ENCODE measurements at places on chromosomes 2 and 18.

DNA sequence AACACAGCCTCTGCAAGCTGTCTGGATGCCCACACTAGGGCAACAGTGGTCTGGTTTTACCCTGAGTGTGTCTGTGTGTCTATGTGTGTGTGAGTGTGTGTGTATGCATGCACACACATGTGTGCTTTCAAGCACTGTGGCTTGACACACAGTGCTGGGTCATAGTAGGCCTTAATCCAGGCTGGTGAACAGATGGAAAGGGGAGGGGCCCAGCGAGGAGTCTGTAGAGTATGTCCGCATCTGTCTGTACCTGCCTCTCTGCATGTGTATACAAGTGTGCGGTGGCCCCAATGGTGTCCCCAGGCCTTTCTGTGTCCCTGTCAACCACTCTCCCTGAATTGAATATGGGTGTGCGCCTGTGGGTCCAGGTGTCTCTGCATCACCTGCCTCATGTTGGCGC is 9.3 kb upstream of the KCNIP3 start:
- no peak for DNase-seq

DNA sequence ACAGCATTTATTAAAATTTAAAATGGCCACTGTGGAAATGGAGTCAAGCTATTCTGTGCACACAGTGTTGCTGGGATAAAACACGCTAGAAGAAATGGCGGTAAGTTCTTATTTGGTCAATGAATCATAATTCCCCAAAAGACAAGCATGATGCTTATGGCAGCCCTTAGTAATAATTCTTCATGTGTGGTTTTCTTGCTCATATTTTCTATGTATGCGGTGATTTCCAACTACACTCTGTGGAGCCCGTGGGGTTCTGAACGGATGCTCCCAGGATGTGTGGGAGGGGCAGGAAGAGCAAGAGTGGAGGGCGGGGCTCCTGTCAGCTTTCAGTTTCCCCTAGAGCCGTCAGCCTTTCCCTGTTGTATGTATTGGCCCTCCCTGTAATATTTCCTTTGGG is 91.7 kb upstream of the RMDN2 start:
- no peak for DNase-seq

DNA sequence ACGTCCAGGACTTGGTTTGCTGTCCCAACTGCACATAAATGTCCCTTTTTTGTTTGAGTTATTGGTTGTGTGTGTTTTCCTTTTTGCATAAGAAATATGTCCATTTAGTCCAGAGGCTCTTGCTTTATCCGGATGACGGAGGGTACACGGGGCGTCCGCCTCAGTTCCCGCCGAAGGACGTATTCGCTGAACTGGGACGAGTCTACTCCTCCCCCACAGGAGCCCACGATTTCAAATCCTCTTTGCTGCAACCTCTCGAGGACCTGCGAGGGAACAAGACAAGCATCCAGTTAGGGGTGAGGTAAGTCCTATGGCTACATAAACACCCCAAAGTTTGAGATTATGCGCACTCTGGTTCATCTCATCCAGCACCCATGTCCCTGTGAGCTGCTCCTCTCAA is 92.7 kb downstream of the KCTD1 start:
- DNase-seq = no peak

DNA sequence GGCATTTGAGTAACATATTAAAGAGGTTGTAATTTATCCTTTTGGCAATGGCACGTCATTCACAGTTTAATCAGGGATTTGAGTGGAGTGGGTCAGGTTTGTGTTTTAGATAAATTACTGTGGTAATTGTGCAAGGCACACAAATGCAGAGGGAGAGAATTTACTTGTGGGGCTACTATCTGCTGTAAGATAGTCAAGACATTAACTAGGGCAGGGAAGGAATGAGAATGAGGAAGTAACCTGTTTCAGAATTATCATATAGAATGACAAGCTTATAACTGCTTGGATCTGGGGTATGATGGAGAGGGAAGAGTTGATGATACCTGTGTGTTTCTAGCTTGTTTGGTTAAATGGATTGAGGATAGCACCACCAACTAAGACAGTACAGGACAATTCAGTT is 58.9 kb upstream of the ZSWIM2 start:
- DNase-seq = no peak

- no peak for DNase-seq
These were observed 46.3 kb downstream of the PMS1 start for GRCh38 chr2:189830510-189830909.

GRCh38 chr2:232979871-232980461 is 33.1 kb downstream of the NGEF start:
- no peak for DNase-seq

DNA sequence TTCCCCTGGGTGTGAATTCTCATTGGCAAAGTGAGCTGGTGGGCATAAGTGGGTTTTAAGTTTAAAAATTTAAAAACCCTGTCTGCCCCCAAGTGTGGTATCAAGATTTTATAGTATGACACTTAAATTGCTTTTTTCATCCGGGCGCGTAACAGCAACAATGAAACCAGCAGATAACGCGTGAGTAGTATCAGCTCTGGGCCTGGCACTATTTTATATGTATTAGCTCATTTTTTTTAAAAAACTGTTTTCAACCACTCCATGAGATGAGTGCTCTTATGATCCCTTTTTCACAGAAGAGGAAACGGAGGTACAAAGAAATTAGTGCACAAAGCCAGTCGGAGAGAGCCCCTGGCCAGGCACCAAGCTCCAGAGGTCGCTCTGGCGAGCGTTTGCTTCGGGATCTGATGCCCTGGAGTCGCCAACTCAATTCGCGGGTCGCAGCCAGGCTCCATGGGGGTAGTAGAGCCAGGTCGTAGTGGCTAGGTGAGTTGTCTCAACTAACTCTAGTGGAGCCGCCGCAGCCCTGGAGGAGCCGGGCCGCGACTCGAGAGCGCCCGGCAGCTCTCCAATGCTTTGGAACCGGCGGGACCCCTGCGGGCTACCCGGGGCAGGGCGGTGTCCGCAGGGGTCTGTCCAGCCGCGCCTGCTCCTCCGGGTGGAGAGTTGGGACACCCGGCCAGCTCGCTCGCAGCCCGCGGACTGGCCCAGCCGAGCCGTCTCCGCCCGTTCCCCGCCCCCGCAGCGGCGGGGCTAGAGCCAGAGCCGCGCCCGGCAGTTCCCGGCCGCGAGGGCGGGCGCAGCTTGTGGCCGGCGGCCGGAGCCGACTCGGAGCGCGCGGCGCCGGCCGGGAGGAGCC is at the start of gene IL1R1:
IL1R1 (plus strand) TSS at position 777 of the 859 bp plus-strand sequence. CDS start 14,979 bp downstream, outside the sequence.
- DNase-seq = peak; percentile 77

DNA sequence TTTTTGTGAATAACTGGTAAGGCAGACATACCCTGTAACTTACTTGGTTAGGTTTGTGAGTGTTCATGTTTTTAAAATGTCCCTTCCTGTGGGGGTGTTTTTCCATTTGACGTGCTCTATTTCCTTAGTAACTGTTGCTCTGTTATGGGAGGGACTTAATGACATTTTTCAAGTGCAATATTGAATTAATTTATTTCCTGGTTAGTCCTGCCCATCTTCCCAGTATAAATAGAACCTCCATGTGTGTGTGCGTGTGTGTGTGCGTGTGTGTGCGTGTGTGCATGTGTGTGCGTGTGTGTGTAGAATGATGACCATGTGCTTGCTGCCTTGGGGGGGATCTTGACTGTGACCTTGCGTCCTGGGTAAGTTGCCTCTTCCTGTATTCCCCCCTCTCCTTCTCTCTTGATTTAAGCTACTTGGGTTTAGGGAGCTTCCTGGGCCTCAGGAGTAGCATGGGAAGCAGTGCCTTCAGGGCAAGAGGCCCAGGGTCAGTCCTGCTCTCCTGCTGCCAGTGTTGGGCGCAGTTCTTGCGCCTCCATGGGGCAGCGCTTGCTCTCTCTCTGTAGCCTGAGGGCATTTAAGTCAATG is 163.9 kb downstream of the LDLRAD4 start:
- no peak for DNase-seq

DNA sequence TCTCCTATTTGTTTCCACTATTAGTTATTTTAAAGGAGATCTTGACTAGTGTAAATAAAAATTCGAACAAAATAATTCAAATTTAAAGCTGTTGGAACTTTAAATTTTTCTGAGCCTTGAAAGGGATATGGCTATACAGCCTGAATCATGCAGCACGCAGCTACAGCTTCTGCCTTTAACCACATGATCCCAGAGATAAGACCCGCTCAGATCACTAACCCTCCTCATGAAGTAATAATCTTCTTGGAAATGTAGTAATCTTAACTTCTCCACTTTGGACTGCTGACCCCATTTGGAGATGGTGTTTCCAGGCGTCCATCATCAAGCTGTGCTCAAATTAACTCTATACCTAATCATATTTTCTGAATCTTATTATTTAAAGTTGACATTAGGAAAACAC is 336.6 kb downstream of the DSC3 start:
- no peak for DNase-seq

GRCh38 chr18:4455113-4455811 is at the start of gene DLGAP1:
Gene DLGAP1, minus strand, starts transcription at chr18:4455307.
- peak; percentile 20 for DNase-seq

DNA sequence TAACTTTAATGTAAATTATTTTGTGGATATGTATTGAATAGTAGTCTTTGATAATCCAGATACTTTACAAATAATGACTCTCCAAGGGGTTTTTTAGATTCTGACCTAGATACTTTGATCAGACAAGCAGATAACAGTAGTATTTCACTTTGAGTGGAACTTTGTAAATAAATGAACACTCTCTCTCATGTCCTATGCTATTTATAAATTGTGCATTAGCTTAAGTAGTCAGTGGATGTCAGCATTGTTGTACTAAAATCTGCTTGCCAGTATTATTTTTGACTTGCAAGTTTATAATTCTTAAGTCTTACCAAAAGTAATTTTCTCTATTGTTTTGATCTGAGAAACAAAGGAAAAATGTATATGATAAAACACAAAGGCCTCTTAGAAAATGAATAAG is 1113.1 kb upstream of the NRXN1 start:
- DNase-seq = no peak

GRCh38 chr2:239376351-239376750 is 24.5 kb downstream of the HDAC4 start:
- DNase-seq = no peak

DNA sequence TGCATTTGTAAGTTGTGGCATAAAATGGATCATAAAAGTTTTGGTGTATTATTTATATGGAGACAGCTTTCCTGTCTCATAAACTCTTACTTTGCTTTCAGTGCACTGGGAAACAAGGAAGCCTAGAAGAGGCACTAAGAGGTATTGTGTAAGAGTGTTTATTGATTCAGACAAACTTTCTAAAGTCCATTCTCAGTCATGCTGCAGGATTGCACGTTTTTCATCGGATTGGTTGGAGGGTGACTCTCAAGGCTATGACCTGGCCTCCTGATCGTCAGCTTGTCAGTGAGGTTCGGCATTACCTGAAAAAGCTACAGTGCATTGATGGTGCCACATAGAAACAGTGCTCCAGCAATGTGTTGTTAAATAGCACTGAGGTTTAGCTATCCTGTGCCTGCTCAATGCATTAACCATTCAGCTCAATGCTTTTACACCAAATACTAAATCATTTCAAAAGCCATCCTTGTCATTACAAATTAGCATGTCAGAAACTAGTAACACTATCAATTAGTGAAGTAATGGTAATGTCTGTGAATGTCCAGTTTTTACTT is 545.5 kb downstream of the CBLN2 start:
- DNase-seq = no peak

DNA sequence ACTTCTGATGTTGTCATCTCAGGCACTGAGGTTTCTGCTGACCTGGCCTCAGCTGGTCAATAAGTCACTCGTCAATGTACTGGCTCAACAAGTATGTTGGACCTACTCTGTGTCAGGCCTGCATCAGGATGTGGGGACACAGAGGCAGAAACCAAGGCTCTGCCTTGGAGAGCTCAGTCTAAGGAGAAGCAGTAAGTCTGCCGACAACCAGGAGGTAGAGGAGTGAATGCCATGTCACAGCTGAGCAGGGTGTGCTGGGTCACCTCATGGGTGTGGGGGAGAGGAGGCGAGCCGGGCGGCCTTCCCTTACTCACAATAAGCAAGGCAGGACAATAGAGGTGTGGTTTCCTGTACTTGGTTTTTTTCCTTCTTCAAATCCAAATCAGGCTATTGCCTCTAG is 75.8 kb downstream of the COLEC12 start:
- no peak for DNase-seq

DNA sequence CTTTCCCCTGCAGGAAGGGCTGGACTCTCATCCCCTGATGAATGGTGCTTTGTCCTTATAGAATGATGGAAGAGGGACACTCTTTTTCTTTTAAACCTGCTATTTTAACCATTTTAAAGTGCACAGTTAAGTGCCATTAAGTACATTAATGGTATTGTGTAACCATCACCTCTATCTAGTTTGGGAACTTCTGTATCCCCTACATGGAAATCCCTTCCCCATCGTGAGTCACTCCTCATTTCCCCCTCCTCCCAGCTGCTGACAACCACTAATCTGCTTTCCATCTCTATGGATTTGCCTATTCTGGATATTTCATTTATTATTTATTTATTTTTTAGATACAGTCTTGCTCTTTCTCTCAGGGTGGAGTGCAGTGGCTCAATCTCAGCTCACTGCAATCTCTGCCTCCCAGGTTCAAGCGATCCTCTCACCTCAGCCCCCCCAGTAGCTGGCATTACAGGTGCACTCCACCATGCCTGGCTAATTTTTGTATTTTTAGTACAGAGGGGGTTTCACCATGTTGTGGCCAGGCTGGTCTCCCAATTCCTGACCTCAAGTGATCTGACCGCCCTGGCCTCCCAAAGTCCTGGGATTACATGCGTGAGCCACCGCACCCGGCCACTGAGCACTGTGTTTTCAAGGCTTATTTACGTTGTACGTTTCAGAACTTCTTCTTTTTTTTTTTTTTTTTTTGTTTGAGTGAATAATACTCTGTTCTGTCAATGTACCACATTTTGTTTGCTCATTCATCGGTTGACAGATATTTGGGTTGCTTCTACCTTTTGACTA is 15.8 kb downstream of the DGKD start:
- DNase-seq = no peak

DNA sequence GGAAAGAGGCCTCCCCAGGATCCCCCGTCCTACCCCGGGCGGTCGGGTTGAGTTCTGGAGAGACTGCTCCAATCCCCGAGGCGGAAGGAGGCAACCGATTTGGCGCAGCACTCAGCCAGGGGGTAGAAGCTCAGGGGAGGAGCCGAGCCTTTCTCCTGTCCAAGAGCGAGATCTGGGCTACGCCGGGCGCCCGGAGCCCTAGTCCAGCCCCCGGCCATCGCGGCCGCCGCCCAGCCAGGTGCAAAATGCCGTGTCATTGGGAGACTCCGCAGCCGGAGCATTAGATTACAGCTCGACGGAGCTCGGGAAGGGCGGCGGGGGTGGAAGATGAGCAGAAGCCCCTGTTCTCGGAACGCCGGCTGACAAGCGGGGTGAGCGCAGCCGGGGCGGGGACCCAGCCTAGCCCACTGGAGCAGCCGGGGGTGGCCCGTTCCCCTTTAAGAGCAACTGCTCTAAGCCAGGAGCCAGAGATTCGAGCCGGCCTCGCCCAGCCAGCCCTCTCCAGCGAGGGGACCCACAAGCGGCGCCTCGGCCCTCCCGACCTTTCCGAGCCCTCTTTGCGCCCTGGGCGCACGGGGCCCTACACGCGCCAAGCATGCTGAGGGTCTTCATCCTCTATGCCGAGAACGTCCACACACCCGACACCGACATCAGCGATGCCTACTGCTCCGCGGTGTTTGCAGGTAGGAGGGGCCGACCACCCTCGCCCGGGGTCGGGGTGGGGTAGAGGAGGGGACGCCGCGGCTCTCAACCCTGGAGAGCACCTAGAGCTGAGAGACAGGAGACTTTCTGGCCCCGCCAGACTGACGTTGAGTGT is at the start of gene DYSF:
DYSF (plus strand) TSS at position 158 of the 817 bp plus-strand sequence.
- DNase-seq = no peak

GRCh38 chr2:28094739-28095138 is 204.2 kb downstream of the BABAM2 start:
- DNase-seq = no peak

Measured in HEK293T (cell line).